ENCODE measurements at places on chromosomes 16 and 17. TPM values are rescaled to one million over a fixed set of nuclear protein-coding genes. Genes with fewer than 3 reads are reported as not detected.

Gene ACOX1
- 14.4 TPM for polyA plus RNA-seq

Gene ANKRD40CL
- polyA plus RNA-seq, result not detected

Gene C16orf96
- polyA plus RNA-seq, result not detected

Gene MAPT
- polyA plus RNA-seq, result 0.39 TPM

Gene TMEM92
- not detected for polyA plus RNA-seq

Gene GRIN2A
- polyA plus RNA-seq, result not detected
